ENCODE measurements at places on chromosomes 16 and 17.

DNA sequence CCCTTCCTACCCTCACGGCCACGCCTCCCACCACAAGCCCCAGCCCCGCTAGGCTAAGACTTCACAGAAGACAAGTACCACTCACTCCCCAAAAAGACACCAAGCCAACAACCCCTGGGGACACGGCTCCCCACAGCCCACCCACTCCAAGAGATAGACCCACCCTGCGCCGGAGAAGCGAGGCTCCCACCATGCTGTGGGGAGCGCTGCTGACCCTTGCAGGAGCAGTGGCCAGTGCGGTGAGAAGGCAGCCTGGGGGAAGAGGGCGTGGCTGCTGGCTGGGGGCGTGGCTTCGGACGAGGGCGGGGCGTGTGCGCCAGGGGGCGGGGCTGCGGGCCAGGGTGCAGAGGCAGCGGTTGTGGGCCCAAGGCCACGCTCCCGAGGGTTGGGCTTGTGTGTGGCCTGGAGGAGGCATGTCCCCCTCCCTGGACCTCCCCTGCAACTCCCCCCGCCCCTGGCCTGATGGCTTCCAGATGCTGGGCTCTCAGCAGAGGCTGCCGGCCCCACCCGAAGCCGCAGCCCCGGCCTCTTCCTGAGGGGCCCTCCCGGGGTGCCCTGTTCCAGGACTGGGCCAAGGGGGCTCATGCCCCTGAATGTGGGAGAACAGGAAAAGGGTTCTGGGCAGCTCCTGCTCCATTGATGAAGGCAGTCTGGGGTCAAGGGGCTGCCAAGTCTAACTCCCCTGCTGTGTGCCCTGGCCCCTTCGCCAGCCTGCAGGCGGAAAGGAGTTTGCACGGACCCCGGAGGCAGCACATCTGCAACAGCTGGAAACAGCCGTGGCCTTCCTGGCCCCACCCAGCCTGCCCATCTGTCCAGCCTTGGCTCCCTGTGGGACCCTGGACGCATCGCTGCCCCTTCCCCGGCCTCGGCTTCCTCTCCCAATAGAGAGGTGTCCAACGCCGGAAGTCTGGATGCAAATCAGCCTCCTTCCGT lies 9.1 kb downstream of the TFAP4 start:
- DNase-seq, result no peak

GRCh38 chr16:28110074-28110473 lies 46.6 kb upstream of the GSG1L start:
- DNase-seq, result no peak

GRCh38 chr17:75511610-75512575 lies 3.4 kb downstream of the CASKIN2 start:
- peak; percentile 34 for DNase-seq

GRCh38 chr16:5873221-5873620 lies 775.6 kb upstream of the EEF2KMT start:
- DNase-seq, result no peak

DNA sequence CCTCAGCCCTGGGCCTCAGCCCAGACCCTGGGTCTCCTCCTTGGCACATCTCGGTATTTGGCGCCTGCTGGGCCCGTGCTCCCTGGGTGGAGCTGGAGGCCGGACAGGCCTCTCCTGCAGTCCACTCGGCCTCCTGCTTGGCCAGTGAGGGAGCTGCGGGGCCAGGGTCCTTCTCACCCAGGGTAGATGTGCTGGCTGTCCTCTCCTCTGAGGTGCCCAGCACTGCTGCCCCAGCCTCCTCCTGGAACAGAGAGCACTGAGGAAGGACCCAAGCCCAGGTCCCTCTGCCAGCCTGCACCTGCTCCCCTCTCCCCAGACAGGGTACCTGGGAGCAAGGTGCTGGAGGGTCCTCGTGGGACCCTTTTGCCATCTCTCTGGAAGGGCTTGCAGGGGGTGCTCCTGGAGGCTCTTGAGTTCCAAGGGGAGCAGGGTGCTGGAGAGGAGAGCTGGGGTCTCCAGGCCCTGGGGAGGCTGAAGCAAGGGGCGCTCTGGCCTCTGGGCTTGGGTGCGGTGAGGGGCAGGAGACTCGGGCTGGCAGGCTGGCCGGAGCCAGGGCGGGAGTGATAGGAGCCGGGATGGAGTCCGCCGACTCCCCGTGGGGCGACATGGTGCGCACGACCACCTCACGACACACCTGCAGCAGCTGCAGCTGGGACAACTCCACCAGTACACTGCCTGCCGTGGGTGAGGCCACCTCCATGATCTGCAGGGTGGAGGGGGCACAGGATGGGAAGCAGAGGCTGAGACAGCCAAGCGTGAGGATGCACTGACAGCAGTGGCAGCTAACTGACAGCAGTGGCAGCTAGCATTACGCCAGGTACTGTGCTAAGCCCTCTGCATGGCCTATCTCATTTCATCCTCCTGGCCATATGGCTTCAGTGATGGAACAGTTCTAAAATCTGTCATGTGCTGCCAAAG lies 17.8 kb downstream of the TSPOAP1 start:
- DNase-seq, result no peak

GRCh38 chr17:48107137-48108055 lies at the start of gene SNX11:
SNX11 (plus strand) TSS chr17:48107766; CDS start chr17:48112044, 4,278 bp downstream.
- DNase-seq, result peak; percentile 79

GRCh38 chr17:43574348-43574747 lies 28.2 kb upstream of the ETV4 start:
- DNase-seq, result no peak

DNA sequence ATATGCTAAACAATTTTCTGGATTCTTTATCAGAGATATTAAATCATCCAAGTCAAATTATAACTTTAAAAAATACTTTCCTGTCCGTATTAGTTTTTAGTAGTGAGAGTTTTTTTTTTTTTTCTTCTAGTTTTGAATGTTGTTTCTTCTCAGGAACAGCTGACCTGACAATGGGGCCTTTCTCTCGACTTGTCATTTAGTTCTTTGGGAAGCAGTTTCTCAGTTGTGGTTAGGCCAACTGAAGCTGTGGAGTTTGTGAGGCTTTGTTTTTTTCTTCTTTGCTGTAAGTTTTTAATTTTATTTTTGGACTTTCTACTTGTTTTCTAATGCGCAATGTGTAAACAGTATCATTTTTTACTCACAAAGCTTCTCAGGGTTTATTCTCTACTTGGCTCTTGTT lies 140.8 kb downstream of the FTO start:
- no peak for DNase-seq

- no peak for DNase-seq
Observed at GRCh38 chr17:16973760-16974540, 2.0 kb upstream of the TNFRSF13B start.

- no peak for DNase-seq
Observed at GRCh38 chr17:60455378-60455777, 33.1 kb downstream of the CHCT1 start.

DNA sequence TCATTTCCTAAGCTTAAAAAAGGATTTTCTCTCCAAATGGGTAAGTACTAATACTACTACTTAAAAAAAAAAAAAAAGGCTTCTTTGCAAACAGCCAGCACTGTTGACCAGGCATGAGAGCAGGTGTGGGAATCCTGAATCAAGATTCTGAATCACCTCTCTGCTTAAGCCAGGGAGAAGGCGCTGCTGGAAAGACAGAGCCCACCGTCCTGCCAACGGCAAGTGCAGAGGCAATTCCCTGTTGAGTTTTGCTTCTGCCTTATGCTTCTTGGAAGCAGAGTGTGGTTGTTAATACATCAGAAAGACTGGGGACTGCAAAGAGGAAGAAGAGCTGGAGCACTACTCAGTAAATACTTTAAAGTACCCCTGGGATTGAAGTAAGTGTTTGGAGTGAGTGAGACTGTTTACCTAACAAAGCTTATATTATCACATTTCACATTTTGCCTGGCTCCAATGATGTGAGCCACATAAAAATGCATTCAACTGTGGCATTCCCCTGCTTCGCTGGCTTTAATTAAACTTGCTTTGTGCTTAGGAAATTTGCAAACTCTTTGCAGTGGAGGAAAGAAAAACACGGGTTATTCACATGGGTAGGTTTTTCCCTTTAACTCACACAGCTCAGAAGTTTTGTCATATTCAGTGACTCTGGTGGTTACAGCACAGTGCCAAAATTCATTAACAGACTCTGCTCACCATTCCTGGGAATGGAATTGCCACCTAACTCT lies 86.0 kb upstream of the KIF2B start:
- no peak for DNase-seq

DNA sequence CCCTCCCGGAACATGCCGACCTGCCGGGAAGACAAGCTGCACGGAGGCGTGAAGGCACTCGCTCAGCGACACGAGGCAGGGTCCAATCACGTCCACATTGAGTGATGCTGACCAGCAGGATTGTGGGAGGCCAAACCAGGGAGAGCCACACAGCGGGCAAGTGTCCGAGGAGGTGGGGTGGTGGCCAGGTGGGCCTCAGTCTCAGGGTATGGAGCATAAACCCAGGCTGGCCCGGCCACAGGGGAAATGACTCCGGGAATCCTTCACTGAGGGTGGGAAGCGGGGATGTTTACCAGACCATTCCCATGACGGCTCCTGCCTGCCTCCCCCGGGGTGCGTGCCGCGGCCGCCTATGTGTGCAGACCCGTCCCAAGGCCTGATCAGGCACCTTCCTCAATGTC lies 62.5 kb downstream of the RPH3AL start:
- DNase-seq, result no peak

- DNase-seq, result no peak
Observed at GRCh38 chr16:6286176-6286575, 1046.5 kb upstream of the RBFOX1 start.

DNA sequence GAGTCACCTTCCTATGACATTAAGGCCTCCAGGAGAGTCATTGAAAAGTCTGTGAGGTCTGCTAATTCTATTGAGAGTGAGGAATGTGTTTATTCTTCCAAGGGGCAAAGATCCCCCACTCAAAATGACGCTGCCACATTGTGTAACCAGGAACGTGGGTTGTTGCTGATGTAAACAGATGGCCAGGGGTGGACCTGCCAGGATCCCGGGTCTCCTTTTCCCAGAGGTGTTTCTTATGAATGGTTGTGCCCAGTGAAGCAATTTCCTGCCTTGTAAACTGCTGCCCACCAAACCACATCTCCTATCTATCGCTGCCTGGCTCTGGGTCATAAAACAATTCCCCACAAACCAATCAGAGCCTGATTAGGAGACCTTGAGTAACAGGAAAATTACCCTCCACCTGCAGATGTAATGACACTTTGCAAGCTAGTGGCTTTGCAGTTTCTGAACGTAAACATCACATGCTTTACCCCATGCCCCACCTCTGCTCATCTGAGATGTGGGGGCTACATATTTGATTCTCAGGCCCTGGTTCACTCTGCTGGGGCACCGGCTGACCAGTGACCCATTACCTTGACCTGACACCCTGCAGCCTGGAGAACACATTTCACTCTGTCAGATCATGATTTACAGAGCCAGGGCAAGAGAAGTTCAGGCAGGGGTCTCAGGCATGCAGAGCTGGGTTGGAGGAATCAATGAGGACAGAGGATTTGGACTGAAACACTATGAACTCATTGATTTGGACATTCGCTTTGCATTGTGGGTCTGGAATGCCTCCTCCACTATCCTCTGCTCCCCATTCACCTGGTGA lies 33.1 kb upstream of the DDX52 start:
- DNase-seq, result no peak

DNA sequence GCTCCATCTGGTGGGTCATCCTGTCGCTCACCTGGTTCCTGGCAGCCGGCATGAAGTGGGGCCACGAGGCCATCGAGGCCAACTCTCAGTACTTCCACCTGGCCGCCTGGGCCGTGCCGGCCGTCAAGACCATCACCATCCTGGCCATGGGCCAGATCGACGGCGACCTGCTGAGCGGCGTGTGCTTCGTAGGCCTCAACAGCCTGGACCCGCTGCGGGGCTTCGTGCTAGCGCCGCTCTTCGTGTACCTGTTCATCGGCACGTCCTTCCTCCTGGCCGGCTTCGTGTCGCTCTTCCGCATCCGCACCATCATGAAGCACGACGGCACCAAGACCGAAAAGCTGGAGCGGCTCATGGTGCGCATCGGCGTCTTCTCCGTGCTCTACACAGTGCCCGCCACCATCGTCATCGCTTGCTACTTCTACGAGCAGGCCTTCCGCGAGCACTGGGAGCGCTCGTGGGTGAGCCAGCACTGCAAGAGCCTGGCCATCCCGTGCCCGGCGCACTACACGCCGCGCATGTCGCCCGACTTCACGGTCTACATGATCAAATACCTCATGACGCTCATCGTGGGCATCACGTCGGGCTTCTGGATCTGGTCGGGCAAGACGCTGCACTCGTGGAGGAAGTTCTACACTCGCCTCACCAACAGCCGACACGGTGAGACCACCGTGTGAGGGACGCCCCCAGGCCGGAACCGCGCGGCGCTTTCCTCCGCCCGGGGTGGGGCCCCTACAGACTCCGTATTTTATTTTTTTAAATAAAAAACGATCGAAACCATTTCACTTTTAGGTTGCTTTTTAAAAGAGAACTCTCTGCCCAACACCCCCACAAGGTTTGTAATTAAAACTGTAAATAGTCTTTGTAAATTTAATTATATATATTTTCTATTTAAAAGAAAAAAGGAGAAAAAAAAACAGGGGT lies 1.7 kb downstream of the FZD2 start:
- no peak for DNase-seq

- DNase-seq, result no peak
Observed at GRCh38 chr16:4067262-4068001, 48.8 kb downstream of the ADCY9 start.

GRCh38 chr16:73232555-73233328 lies 184.8 kb upstream of the ZFHX3 start:
- DNase-seq, result peak; percentile 79

- no peak for DNase-seq
Observed at GRCh38 chr16:54140057-54140787, 146.4 kb downstream of the IRX3 start.

- peak; percentile 84 for DNase-seq
Observed at GRCh38 chr17:39244600-39245570, 19.1 kb upstream of the STAC2 start.

- DNase-seq, result no peak
Observed at GRCh38 chr17:32880671-32881453, 3.9 kb upstream of the MYO1D start.
